CD4-positive, alpha-beta T cell treated with Interleukin-1 beta for 1 hour (primary cell): ENCODE measurements at places on chromosomes 3 and 15.
A peak's percentile ranks its signal among the peaks of the same experiment; 100 is the strongest.

DNA sequence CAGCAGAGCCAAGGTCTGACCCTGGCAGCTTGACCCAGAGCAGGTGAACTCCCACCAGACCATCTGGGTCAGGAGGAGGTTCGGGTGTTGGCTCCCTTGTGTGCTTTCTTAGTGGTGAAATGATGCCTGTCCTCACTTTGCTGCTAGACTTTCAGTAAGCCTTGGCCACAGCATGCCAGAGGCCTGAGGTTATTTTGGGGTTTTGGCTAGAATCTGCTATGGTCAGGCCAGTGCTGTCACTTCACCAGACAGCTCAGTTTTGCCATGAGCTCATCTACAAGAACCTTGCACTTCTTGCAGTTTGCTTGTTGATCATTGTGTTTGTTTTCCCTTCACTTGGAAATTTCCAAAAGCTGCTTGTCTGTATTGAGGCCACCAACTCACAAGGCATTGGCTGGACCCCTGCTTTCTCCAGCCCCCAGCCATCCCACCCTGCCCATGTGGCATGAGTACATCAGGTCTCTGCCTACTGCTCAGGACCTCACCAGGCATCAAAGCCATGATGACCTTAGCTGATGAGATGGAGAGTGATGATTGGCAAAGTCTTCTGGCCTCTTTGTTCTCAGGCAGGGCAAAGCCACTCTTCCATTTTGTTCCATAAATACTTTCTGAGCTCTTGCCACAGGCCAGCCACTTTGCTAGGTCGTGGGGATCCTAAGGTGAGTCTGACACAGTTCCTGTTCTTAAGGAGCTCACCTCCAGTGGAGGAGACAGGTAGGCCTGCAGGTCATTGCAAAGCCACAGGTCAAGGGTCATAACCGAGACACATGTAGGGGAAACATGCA, 122.6 kb downstream of the ARNT2 start:
- DNase-seq = no peak

DNA sequence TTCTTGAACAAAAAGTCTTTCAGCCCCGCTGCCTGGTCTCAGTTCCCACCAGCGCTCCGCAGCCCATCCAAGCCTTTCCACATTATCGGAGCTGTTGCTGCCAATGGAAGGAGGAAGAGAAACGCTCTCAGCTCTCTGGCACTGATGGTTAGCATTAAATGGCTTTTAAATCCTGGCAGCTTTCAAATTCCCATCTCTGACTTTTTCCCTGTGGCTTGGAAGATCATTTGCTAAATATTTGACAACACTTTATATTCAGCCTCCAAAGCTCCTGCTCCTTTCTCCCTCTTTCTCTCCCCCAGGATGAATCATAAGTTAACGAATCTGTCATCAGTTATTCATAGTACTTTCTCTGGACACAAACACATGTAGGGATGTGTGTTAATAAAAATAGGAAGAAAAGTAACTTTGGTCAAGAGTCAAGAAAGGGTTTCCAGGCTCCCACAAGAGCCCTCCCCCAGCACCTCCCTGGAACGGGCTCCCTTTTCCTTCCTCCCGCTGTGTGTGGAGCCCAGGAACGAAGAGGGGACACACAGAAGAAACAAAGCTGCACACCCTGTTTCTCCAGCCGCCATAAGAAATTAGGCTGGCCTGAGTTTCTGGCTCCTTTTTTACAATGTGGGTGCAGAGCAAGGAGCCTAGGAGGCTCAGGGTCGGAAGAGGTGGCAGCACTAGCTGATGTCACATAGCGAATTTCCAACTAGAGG, 47.6 kb upstream of the TSEN2 start:
- no peak for DNase-seq

- no peak for DNase-seq
These were observed 332.6 kb upstream of the KCNMB2 start for GRCh38 chr3:178203650-178204049.

DNA sequence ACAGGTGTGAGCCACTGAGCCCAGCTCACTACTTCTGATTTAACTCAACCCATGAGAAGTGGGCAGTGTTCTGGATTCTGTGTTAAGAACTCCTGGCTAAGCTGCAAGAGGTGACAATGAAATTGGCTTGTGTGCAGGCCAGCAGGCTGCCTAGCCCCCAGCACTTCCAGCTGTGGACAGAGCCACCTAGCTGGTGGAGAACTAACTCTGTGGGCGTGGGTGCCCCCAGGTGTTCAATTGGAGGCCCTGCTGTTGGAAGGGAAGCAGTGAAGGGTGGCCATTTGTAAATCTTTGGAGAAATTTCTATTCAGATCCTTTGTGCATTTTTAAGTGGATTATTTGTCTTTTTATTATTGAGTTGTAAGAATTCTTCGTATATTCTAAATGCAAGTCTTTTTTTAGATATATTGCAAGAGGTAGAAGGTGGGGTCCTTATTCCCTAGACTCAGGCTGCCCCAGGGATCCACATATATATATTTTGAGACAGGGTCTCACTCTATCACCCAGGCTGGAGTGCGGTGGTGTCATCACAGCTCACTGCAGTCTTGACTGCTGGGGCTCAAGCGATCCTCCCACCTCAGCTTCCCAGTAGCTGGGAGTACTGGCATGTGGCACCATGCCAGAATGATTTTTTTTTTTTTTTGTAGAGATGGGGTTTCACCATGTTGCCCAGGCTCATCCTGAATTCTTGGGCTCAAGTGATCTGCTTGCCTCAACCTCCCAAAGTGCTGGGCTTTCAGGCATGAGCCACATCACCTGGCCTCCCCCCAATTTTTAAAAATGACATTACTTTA, 7.2 kb upstream of the SCAMP5 start:
- DNase-seq = peak; percentile 9

- no peak for DNase-seq
These were observed 6.8 kb upstream of the ZNF280D start for GRCh38 chr15:56739964-56740640.

DNA sequence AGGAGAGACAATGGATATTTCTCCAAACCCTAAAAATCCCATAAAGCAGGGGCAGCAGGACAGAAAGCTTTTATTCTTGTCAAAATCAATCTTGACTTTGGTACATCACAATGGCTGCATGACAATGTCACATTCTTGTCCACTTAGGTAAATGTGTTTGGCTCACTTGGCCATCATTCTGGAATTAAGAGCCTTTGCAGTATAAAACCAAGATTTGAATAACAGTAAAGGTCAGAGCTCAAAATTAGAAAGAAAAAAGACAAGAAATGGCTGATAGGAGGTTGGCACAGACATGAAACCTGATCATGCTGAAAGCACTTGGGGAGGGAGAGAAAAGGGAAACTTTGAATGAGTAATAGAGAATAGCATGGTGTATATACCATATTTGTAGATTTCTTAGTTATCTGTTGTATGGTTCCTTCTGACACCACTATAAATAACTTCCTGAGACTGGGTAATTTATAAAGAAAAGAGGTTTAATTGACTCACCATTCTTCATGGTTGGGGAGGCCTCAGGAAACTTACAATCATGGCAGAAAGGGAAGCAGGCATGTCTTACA, 158.5 kb upstream of the SGO1 start:
- no peak for DNase-seq

GRCh38 chr15:45242289-45242688, 9.7 kb upstream of the SLC28A2 start:
- no peak for DNase-seq

DNA sequence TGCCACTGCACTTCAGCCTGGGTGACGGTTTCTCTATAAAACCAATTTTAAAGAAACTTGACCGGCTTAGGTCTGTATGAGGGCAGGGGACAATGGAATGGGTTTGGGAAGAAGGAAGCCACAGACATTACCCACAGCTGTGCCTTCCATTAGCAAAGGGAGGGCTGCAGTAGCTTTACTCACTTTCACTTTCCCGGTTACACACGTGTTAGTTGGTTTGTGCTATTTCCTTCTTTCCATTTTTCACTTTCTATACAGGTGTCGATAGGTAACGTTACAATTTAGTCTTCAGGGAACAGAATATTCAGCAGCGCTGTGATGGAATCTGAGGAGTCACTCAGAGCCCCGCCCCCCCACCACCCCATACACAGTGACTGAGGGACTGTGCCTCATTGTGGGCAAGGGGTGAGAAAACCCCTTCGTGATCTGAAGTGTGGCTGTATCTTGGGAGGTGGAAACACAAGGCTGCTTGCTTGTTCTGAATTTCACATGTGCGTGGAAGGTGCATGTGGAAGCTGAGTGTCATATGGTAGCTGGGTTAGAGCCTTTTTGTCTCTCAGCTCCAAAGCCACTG, 44.8 kb upstream of the RPL32 start:
- DNase-seq = no peak

GRCh38 chr3:152038490-152038889, 165.0 kb downstream of the SUCNR1 start:
- DNase-seq = no peak

DNA sequence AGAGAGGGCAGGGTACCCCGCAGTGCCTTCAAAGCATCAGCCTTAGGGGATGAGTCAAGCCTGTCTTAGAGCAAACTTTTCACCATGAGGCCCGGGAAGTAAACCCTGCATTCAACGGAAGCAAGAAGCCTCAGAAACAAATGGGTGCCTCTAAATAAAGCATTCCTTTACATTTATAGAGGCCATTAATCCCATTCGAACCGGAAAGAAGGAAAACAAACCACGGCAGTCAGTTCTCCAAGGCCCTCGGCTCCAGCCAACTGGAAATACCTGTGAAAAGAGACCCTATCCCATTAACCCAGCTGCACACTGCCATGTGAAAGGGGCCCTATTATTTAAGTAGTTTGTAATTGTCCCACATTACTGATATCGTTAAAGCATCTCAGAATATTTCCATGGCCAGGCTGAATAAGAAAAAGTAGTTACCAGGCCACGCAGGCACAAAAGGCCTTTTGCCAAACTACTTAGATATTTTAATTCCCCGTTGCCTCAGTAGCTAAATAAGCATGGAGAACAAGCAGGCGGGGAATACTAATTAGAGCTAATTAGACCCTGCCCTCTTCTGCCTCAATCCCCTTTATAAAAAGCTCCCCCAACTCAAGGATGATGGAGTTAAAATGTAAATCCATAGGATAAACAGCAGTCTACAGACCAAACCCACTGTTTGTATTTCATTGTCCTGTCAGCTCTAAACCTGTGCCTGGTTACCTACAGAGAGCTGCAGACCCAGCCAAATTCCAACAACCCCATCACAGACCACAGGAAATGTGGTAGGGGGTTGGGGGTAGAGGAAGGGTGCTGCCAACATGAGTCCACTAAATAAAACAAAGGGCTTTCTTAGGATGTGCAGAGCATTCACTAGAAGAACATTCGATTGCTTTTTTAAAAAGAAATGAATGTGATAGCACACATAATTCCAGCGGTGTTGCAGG, 4.1 kb downstream of the ITGB5 start:
- no peak for DNase-seq

DNA sequence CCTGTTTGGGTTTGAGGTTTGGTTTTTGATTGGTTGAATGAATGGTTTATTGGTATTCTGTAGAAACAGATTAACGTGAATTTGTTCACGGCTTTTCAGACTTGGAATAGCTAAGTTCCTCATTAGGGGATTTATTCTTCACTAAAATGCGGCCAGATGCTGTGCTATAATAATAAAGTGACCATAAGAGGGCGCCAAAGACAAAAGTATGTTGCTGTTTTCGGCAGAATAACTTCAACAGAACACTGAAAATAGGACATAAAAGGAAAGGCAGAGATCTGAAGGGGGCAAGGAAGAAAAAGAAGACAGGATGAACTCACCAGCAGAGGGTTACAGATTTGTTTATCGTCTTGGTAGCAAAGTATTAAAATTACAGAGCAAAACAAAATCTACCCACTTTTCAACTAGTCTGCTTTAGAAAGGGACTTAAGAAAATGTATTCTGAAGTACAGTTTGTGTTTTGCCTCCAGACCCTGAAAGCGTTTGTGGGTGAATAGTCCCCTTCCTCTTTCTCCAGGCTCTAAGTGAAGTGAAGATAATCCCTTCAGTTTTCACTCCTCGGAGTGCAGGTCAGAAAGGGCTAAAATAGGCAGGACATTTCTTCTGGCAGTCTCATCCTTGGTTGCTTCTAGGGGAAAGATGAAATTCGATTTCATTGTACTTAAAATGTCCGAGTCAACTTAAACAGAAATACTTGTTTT, 147.6 kb downstream of the IL20RB start:
- no peak for DNase-seq

DNA sequence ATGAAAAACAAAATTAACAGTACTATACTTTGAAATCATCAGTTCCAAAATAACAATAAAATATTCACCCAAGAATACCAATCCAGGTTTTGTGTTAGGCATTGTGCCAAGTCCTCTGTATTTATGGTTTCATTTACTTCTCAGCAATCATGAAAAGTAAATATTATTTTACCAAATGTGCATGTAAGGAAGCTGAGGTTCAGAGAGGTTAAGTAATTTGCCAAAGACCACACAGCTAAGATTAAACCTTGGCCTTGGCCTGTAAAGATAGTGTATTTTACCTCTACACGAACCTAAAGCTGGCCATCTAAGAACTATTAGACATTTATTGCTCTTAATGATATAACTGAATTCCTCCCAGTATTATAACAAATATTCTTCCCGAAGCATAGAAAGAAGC, 124.4 kb upstream of the SLC2A2 start:
- DNase-seq = no peak

GRCh38 chr3:107271787-107272387, 105.4 kb upstream of the CCDC54 start:
- DNase-seq = no peak

- DNase-seq = no peak
These were observed 102.6 kb downstream of the TFG start for GRCh38 chr3:100811779-100812507.

DNA sequence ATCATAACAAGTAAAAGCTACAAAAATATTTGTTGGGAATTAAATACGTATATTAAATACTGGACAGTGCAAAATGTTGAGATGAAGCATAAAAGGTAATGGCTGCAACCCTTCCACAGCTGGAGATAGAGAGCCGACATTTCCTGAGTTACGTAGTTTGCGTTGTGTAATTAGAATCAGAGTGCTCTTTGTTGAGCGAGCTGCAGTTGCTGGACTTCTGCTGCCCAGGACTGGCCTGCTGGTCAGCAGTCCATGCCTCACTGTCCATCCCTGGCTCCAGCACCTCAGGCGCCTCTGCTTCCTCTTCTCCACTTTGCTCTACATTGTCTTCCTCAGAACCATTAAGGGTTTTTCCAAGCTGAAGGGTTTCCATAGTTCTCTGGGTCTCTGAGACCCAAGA, 28.4 kb upstream of the SHC4 start:
- no peak for DNase-seq

- DNase-seq = no peak
These were observed 902 bp upstream of the ZCWPW2 start for GRCh38 chr3:28347374-28348264.

- no peak for DNase-seq
These were observed 52.6 kb downstream of the CNTN3 start for GRCh38 chr3:74561881-74562280.

DNA sequence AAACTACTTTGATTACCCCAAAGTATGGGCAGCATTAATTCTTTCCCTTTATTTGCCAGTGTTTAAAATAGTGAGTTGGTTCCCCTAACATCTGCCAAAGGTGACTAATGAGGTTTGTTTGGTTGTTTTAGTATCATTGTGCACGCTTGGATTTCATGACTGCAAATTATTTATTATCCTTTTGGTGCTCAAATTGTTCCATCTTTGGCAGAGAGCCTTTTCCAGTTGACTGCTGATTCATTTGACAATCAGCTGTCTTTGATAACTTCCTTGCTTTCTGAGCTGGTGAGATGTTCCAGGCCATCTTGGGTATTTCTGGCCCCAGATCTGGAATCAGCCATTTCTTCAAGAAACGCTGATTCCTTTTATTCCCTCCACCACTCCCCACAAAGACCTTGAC, 8.9 kb downstream of the DLEC1 start:
- no peak for DNase-seq
